ENCODE measurements at places on chromosomes 4 and X.
A peak's percentile ranks its signal among the peaks of the same experiment; 100 is the strongest.

DNA sequence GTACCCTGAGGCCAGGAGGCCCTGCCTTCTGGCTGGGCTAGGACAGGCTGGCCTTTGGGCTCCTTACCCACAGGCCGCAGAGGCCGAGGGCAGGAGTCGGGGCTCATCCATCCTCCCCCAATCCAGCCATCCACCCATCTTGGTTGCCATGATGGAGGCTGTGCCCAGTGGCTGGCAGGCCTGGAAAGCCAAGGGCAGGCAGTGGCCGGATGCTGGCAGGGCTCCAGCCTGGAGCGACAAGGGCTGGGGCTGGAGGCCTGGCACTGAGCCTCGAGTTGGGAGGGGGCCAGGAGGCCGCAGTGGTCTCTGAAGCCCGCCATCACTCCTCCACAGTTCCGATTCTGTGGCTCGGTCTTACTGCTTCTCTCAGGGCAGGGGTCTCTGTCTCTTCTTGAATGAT lies 8.6 kb upstream of the BGN start:
- no peak for DNase-seq

- DNase-seq = no peak
Measured at GRCh38 chrX:71872542-71873458, 37.8 kb upstream of the NHSL2 start.

- DNase-seq = no peak
Measured at GRCh38 chrX:108322234-108322633, 116.0 kb downstream of the COL4A6 start.

GRCh38 chrX:100681599-100681998 lies 37.6 kb downstream of the SRPX2 start:
- no peak for DNase-seq

- no peak for DNase-seq
Measured at GRCh38 chr4:7255996-7256395, 63.7 kb downstream of the SORCS2 start.

DNA sequence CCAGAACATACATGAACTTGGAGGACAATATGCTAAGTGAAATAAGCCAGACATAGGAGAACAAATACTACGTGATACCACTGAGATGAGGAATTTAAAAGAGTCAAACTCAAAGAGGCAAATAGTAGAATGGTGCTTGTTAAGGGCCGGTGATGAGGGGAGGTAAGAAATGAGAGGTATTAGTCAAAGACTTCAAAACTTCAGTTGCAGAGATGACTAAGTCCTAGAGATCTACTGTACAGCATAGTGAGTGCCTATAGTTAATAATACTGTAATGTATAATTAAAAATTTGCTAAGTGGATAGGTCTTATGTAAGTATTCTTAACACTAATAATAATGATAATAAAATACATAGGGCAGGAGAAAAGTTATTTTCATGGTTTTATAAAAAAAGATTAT lies 126.9 kb upstream of the VEGFC start:
- DNase-seq = no peak

DNA sequence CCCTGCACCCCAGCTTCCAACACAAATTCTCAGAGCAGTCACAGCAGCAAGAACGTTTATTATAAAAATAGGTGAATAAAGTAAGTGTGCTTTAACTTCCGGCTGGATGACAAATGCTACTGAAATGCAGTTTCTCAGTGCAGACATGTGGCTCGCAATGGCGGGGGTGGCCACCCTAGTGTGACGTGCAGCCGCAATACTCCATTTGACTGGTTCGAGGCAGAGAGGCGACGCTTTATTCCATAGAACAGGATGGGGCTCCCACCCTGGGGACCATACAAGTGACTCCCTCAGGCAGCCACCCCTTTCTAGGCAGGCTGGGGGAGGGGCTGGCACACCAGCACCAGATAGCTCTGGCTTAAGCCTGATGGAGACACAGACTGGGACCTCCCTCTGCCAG lies 14.5 kb downstream of the TNIP2 start:
- DNase-seq = no peak

DNA sequence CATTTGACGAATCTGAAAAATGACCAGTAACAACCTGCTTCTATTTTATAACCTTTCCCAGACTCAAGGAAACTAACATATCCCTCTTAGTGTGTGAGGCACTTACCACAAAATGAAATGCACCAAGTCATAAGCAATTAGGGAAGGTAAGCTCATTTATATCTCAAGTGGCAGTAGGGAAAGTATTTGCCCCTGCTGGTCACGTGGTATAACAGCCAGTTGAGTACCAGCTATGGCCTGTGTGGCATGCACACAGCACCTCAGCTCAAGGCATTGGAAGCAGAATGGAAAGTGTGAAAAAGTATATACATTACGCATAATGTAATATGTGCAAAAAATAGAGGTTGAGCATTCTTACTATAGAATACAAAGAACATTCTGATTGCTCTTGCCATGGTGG lies 178.3 kb upstream of the GYPA start:
- no peak for DNase-seq

- DNase-seq = no peak
Measured at GRCh38 chr4:43244688-43245382, 352.3 kb downstream of the GRXCR1 start.

GRCh38 chrX:150982235-150982787 lies 824 bp upstream of the HMGB3 start:
- no peak for DNase-seq

DNA sequence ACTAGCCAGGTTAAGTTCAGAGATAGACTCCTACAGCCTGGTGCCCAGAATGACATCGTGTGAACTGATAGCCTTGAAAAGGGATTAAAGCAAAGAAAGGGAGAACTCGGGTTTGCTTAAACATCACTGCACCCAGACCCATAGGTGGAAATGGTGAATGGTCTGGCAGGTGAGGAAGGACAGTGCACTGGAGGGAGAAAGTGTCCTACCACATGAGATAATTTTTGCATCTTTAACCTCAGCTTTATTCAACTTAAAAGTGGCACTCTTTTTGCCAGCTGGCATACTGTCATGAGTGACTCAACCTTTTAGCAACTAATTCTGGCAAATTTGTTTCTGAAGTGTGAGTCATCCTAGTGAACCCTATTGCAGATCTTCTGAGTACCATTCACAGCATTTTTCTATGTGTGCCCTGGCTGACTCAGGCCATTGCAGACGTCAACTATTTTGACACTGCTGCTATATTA lies 53.0 kb upstream of the DAPP1 start:
- DNase-seq = peak; percentile 64

GRCh38 chr4:26912810-26913209 lies 52.2 kb downstream of the STIM2 start:
- DNase-seq = no peak

GRCh38 chrX:132662844-132663243 lies 174.0 kb upstream of the MBNL3 start:
- DNase-seq = no peak

DNA sequence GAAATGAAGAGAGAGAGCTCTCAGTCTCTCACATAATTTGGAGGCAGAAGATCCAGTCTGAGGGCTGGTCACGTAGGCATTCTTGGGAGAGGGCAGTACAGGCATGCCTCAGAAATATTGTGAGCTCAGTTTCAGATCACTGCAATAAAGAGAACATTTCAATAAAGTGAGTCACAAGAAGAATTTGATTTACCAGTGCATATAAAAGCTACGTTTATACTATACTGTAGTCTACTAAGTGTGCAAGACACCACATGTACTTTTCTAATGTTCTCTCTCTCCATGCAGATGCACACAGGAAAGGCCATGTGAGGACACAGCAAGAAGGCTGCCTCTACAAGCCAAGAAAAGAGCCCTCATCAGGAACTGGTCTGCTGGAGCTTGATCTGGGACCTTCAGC lies 583.5 kb upstream of the FAT1 start:
- DNase-seq = no peak

- DNase-seq = no peak
Measured at GRCh38 chrX:17818726-17819125, 42.4 kb downstream of the RAI2 start.

- DNase-seq = peak; percentile 24
Measured at GRCh38 chr4:89681219-89681618, 155.7 kb downstream of the SNCA start.

DNA sequence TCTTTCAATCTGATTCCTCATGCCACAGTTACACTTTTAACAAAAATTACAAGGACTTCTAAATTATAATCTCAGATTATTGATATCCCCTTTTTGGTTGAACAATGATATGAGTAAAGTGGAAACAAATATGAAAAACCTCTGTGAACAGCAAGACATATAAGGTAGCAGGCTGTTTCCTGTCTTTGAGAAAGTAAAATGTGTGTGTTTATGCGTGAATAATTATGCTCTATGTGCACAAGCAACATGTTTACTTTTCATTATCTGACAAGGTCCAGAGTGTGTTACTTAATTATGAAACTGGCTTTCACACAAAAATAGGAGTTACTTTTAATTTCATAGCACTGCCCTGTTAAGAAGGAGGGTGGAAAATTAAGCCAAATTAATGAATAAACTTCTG lies 43.1 kb downstream of the DDIT4L start:
- no peak for DNase-seq

- no peak for DNase-seq
Measured at GRCh38 chrX:97806238-97806637, 922.5 kb downstream of the RPA4 start.

Measured in trophoblast cell (in vitro differentiated cells and primary cell).